ENCODE measurements at places on chromosomes 13 and 19.

DNA sequence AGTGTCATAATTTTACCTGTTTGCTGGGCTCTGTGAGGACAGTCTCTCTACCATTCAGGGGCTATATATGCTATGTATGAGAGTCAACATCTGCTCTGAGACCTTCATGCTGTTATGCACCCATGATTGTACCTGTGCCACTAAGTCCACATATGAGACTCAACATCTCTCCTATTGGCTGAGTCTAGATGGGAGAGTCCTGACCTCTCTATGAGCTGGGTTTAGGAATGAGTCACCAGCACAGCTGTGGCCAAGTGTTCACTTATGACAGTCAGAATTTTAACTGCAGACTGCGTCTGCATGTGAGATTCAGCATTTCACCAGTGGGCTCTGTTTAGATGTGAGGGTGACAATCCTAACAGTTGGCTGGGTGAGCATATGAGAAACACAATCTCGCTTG, 49.5 kb downstream of the ZNF729 start:
- no peak for DNase-seq

- peak; percentile 12 for DNase-seq
These were observed 46.5 kb downstream of the UTP14C start for GRCh38 chr13:52070929-52071523.

- no peak for DNase-seq
These were observed 3.3 kb upstream of the TM6SF2 start for GRCh38 chr19:19276386-19276785.

DNA sequence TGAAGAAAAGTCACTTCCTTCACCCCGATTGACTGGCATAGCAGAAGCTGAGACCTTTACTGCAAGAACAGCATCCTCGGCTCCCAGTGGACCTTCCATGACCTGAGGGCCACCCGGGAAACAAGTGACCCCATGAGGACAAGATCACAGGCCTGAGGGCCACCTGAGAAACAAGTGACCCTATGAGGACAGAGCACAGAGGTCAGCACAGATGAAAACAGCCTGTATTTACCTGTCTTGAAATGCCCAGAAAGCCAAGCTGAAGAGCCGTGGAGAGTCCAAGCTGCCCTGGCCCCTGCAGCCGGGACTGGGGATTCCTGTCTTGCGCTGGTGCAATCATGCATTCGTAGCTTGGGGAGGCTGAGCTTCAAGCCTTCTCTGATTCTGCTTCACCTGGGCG, 114.2 kb upstream of the SPACA7 start:
- no peak for DNase-seq

- DNase-seq: no peak
These were observed 190.8 kb downstream of the FOXO1 start for GRCh38 chr13:40475617-40476016.

GRCh38 chr19:3942790-3943409, 10.0 kb downstream of the NMRK2 start:
- DNase-seq: no peak

DNA sequence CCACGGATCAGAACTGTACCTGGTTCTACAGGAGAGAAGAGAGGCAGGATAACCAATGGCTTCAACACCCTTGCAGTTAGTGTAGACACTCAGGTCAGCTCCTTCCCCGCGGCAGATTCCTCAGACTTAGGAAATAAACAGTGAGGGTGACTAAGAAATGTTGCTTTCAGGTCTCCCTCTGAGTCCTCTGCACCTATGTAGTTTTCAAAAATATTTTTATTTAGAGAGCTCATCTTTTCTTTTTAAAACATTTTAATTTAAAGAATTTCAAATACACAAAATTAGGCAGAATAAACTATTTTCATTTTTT, 195.2 kb downstream of the KLF12 start:
- no peak for DNase-seq

- no peak for DNase-seq
These were observed 242.6 kb downstream of the NDFIP2 start for GRCh38 chr13:79723519-79724024.

GRCh38 chr13:93709506-93710244, 483.1 kb downstream of the GPC6 start:
- no peak for DNase-seq

DNA sequence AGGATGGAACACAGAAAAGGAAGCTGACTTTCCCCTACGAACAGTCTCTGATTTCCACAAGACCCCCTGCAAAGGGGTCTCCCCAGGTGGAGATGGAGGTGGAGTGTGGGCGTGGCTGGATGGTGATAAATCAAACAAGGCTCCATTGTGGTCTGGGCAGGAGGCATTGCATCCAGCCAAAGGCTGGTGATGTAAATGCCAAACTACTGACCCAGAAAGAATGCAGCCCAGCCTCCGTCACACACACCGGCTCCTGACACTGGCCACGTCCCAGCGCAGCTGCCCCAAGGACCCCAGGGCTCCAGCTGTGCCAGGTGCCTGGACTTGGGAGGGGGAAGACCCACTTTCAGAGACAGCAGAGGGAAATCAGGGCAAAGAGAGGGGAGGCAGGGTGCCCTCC, 6.3 kb downstream of the SLC7A1 start:
- DNase-seq: no peak

DNA sequence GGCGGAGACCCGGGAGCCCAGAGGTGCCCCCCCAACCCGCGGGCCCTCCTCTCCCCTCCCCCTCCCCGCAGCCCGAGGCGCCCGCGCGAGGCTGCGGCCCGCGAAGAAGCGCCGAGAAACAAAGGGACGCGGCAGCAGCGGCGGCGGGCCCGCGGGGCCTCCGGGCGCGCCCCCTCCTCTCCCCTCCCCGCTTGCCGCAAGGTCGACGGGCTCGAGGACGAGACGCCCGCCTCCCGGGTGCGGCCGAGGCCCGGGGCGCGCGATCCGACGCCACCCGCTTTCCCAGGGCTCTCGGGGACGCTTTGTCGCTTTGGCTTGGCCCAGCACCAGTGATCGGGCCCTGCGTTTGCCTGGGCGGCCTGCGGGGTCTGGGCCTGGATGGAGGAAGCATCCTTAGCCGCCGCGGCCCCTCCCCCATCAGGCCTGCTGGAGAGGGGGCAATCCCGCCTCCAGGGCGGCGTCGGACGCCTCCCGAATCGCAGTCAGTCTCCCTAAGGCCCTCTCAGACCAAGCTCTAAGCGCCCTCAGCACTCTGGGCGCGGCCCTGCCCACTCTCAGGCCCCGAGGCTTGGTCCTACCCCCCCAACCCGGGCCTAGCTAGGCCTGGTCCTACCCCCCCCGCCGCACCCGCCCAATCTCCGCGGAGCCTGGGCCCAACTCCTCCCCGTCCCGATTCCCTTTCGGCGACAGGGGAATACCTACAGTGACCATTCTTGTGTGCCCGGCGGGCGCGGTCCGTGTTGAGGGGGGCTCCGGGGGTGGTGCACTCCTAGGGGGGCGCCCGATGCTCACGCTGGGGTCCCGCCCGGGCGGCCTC, 740 bp downstream of the ELAVL3 start:
- no peak for DNase-seq
